Stimulated activated CD4-positive, alpha-beta T cell treated with anti-CD3 and anti-CD28 coated beads, Interleukin-4, amount 100 ng/mL, for 4 hours (primary cell): ENCODE measurements at places on chromosomes 3 and 15.

DNA sequence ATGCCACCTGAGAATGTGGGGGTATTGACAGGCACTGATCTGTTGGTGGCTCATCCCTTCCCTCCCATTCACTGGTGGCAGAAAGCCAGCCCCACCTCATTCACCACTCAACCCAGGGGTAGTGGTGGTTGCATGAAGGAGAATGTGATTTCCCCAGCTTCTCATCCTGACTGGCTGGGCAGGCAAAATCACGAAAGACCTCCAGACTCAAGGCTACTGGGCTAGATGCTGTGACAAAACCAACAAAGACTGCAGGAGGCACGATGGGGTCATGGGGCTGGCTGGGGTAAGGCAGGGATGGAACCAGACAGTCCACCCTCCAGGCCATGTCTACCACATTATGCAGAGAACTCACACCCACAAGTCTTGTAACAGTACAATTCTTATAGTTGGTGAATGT is 33.9 kb downstream of the FSTL1 start:
- no peak for DNase-seq

DNA sequence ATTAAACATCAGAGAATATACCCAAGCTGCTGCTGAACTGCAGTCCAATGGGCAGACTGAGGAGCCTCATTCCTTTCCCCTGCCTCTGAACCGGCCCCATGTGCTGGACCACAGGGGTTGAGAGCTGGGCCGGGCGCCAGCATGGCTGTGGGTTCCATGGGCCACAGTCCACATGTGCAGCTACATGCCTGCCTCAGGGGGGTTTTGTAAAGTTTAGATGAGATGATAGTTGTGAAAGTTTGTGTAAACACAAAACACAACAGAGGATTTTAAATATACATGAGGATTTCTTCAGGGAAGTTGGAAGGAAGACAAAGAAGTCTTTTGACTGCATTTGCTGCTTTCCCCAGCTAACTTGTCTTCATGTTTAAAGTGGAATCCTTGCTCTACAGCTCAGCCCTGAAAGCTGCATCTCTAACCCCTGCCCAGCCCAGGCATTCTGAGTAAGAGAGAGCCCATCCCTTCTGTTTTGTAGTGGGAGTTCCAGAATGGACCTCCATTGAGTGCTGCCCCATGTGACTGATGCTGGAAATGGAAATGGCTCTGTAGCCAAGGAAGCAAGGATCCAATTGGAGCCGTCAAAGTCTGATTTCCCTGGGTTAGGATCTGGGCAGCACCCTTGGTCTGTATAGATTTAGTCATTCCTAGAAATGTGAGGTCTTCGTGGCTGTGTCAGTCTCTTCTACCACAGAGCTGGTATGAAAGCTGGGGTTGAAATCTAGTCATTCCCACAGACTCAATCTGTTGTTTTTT is 17.5 kb downstream of the SLC12A8 start:
- no peak for DNase-seq

GRCh38 chr3:196739671-196740480 is at the start of gene PAK2:
PAK2 (plus strand) TSS chr3:196739857; CDS start chr3:196782647, 42,790 bp downstream.
- peak; percentile 93 for DNase-seq

GRCh38 chr3:3610581-3611298 is 188.5 kb upstream of the LRRN1 start:
- no peak for DNase-seq

- DNase-seq = no peak
Observed at GRCh38 chr3:38907426-38907825, 91.4 kb upstream of the SCN10A start.

DNA sequence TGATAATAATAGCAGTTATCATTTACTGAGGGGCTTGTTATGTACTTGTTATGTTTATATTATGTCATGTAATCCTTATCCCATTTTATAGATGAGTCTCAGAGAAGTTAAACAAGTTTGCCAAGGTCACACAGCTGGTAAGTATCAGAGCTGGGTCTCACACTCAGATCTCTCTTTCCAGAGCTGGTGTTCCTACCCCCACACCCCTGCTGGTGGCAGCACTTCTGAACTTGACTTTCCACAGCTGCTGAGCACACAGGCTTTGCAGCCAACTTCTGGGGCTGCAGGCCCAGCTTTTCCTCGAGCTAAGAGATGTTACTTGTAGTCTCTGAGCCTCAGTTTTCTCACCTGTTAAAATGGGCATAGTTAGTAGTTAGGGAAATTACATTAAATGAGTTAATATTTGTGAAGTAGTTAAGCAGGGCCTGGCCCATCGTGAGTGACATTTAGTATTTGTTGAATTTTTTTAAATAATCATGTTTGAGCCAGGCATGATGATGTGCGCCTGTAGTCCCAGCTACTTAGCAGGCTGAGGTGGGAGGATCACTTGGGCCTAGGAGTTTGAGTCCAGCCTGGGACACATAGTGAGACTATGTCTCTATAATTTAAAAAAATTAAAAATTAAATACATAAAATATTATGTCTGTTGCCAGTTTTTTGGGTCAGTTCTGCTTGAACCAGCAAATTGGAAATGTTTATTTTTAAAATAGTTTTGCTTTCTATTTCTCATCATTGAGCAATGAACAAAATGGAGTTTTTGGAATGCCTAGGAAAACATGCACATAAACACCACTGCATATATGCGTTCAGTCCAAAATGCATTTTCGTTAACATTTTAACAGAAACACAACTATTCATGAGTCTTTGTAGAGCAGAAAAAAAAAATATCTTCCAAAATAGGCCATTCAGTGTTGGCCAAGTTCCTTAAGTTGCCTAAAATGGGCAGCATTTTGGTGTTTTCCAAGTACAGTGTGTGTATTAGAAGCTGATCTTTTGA is 87.3 kb downstream of the SMAD6 start:
- no peak for DNase-seq

DNA sequence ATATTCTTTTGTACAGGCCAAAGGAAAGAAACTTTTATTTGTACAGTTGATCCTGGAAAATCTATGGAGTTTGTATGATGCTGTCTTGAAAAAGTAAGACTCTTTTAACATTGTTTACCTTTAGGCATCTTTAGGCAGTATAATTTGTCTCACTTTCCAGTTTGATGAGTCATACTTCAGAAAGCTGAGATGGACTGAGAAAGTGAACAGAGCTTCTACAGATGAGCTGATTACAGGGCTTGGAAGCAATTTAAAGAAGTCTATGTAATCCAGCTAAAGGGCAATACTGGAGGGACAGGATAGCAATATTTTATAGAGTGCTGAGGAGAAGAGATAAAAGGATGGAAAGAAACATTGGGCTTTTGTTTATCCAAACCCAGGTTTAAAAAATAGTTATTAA is 123.5 kb upstream of the GOLGA6L4 start:
- no peak for DNase-seq

GRCh38 chr3:140974900-140975299 is 33.3 kb downstream of the SLC25A36 start:
- no peak for DNase-seq

GRCh38 chr3:178056868-178057267 is 479.4 kb upstream of the KCNMB2 start:
- DNase-seq = no peak
